ENCODE measurements at places on chromosomes 1 and 21.

- DNase-seq: no peak
Observed at GRCh38 chr1:215923129-215923824, 356.2 kb downstream of the KCTD3 start.

DNA sequence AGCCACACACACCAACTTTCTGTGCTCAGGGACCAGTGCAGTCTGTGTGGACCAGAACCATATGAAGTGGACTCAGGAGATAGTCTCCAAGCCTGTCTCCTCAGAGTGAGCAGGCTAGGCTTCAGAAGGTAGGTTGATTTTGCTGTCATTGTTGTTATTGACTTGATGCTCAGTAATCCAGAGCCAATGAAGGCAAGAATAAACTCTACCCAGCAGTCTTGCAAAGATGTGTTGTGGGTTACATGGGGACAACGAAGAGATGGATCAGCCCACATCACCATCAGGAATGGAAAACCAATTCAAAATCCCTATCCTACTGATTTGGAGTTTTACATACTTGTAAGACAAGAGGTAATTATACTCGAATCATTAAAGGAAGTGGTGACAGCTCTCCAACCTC lies 37.4 kb downstream of the PHC2 start:
- no peak for DNase-seq

DNA sequence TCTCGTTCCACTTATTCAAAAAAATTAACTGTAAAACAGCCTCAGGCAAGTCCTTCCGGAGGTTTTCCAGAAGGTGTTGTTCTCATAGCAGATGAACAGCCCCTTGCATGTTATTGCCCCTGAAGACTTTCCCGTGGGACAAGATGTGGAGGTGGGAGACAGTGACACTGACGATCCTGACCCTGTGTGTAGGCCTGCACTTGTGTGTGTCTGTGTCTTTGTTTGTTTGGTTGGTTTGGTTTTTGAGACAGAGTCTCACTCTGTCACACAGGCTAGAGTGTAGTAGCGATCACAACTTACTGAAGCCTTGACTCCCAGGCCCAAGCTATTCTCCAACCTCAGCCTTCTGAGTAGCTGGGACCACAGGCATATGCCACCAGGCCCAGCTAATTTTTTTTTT lies 12.6 kb downstream of the ETV3L start:
- DNase-seq: no peak

DNA sequence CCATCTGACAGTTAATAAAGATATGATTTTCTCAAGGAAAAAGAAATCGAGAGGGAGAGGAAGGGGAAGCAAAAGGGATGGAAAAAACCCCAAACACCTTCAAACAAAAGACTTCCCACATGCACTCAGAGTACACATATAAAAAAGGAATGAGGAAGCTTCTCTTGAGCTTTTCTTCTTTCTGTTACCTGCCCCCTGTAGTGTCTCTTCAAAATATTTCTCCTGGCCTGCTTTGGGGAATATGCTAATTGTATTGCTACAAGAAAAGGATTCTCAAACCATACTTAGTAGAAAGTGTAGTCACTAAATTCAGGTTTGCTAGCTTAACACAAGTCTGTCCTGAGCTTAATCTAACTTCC lies 58.7 kb downstream of the KIF14 start:
- no peak for DNase-seq

GRCh38 chr1:180182643-180183311 lies 28.1 kb downstream of the QSOX1 start:
- no peak for DNase-seq

DNA sequence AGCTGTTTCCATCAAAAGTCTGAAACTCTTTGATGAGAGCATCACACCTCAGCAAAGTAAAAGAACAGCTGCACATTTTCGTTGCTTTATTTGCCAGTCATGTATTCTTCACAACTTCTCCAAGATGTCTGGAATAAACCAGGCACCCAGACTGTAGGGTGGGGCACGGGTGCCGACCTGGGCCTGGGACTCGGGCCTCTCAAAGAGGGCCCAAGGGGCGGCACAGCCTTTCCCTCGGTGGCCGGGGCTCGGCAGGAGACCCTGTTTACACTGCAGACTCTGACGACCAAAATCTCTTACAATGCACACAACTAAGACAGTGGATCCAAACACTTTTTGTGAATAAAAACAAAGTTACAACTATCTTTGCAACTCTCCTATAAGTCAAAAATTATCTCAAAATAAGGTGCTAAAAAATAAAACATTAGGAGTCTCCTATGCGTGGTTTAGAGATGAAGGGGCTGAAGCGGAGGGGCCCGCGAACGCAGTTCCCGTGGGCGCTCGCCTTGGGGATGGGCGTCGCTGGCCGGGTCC lies 696 bp downstream of the LSS start:
- no peak for DNase-seq

- no peak for DNase-seq
Observed at GRCh38 chr1:23470282-23471070, 13.5 kb downstream of the ASAP3 start.

DNA sequence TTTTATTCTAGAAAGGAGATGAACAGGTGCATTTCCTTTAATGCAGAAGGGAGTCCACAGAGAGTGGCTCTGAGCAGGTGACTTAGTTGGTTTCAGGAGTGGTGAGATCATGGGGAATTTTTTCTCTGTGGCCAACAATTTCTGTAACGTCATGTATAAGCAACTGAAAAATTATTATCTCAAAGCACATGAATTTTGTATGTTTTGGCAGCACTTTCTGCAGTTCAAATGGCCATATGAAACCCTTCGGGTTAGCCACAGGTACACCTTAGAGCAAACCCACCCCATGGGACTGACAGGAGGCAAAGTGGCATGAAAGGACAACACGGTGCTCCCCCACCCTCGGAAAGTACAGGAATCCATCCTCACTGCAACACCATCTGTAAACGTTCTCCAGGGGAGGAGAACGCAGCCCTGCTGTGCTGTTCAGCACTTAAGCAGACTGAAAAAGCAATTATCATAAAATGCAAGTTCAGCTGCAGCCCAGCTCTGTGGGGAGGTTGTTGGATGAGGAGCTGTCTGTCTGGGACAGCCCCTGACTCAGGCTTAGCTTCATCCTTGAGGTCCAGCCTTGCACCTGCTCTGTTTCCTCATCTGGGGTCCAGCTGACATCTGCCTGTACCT lies 55.8 kb upstream of the CLDN14 start:
- no peak for DNase-seq

- no peak for DNase-seq
Observed at GRCh38 chr1:103371234-103371633, 154.3 kb upstream of the RNPC3 start.

DNA sequence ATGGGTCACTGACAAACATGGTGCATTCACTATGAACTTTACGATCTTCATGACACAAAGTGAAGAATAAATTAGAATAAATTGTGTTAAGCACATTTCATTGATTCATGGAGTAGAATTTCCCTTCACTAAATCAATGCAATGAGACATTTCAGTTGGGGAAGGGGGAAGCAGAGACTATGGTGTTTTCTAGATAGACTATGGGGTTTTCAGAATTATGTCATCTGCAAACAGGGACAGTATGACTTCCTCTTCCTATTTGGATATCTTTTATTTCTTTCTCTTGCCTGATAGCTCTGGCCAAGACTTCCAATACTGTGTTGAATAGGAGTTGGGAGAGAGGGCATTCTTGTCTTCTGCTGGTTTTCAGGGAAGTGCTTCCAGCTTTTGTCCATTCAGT lies 80.0 kb upstream of the C1orf105 start:
- DNase-seq: no peak

- no peak for DNase-seq
Observed at GRCh38 chr1:116371752-116372151, 1.3 kb upstream of the ATP1A1 start.

DNA sequence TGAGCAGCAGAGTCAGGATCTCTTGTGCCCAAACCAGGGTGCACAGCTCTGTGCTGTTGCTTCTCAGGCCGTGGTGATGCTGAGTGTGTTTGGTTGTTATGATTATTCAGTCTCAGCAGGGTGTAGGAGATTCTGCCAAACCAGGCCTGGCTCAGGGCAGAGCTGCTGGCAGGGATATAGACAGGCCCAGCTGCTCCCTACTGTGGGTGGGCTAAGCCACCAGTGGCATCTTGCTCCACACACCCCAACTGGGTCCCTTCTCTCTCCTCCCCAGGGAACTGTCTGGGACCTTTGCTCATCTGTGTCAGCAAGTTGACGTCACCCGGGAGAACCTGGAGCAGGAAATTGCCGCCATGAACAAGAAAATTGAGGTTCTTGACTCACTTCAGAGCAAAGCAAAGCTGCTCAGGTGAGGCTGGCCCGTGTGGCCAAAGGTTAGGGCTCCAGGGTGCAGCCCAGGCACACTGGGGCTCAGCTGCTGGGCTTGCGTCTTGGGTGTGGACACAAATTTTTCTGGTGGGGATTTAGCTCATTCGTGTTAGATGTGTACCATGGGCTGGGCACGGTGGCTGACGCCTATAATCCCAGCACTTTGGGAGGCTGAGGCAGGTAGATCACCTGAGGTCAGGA lies 9.9 kb upstream of the MIIP start:
- no peak for DNase-seq

Data from frontal cortex (tissue), 4 donors.